ENCODE measurements at places on chromosomes 16 and 17. TPM values are rescaled to one million over a fixed set of nuclear protein-coding genes. Genes with fewer than 3 reads are reported as not detected.

The MARVELD3 gene
- total RNA-seq, result 10.5 TPM

The KRT23 gene
- 2.8 TPM for total RNA-seq

DNA sequence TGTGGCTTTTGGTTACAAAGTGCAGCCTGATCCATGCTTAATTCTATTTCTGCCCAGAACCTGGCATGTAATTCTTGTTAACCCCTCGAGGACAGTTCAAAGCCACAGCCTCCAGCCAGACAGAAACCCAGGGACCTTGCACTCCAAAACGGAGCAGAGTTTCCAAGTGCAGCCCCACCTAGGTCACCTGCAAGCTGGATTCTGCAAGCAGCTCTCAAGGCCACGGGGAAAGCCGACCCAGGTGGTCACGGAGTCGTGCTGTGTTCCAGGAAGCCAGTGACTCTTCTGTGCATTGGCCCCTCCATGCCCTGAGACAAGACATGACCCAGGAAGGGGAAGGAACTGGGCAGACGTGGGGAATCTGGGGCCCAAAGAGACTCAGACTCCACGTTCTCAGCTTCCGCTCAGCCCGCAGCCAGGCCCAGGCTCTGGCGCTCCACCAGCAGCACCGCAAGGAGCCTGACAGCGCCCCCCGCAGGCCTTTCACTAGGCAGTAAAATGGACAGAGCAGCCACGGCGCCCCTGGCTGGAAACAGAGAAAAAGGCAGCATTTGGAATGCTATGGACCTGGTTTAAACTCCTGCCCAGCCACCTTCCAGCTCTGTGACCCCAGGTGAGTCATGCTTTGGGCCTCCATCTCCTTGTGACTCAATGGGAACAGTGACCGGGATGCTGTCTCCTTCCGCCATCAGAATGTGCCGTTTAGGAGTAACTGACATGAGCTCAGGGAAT lies 27.3 kb upstream of the GSG1L start:
- no peak overlapping the region for H3K4me3 ChIP-seq
- H3K4me1 ChIP-seq, result no peaks in the 10 kb centered on the region
- H3K27ac ChIP-seq, result no peak overlapping the region
- H3K27me3 ChIP-seq, result no peaks in the 10 kb centered on the region
- H3K36me3 ChIP-seq, result peaks cover under 1% of the 10 kb centered on the region

The VAT1L gene
- not detected for total RNA-seq

The MAF gene
- total RNA-seq, result 90.1 TPM

The TPSD1 gene
- total RNA-seq, result 4.3 TPM

The ADAD2 gene
- not detected for total RNA-seq

Measured in upper lobe of left lung (tissue), 6 donors.